Transverse colon (tissue), 4 donors: ENCODE measurements at places on chromosomes 13 and 19.

DNA sequence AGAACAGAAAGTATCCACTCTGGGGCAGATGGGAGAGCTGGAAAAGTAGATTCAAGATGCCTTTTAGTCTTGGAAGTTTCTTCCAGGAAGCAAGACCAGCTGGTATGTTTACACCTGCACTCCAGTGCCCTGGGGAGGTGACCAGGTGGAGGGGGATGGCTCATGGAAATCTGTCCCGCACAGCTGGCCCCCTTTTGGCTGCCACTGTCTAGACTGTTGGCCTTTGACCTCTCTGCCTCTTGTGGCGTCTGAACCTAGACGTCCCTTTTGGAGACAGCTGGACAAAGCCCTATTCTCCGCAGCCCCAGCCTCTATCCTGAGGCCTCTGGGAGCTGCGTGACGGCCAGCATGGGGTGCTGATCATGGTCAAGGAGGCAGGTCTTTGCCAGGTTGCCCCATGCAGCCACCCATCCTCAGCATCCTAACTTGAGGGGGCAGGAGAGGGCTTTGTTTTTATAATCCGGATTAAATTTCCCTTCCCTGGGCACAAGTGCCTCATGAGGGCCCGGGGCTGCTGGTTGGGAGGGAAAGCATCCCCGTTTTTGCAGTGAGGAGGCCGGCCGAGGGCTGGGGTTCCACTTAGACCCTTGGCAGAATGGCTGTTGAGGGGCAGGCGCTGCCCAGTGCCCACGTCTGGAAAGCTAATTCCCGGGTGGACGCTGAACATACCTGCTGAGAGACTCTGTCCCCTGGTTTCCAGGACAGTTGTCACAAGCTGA, 17.3 kb upstream of the GDF15 start:
- DNase-seq: no peak

- DNase-seq: no peak
Observed at GRCh38 chr13:64817691-64818090, 2412.4 kb downstream of the PCDH9 start.

GRCh38 chr13:77807431-77808135, 110.1 kb downstream of the SLAIN1 start:
- DNase-seq: no peak

GRCh38 chr19:24141612-24142011, 54.6 kb downstream of the ZNF254 start:
- DNase-seq: no peak

- no peak for DNase-seq
Observed at GRCh38 chr19:5045956-5046338, 77.0 kb downstream of the KDM4B start.

DNA sequence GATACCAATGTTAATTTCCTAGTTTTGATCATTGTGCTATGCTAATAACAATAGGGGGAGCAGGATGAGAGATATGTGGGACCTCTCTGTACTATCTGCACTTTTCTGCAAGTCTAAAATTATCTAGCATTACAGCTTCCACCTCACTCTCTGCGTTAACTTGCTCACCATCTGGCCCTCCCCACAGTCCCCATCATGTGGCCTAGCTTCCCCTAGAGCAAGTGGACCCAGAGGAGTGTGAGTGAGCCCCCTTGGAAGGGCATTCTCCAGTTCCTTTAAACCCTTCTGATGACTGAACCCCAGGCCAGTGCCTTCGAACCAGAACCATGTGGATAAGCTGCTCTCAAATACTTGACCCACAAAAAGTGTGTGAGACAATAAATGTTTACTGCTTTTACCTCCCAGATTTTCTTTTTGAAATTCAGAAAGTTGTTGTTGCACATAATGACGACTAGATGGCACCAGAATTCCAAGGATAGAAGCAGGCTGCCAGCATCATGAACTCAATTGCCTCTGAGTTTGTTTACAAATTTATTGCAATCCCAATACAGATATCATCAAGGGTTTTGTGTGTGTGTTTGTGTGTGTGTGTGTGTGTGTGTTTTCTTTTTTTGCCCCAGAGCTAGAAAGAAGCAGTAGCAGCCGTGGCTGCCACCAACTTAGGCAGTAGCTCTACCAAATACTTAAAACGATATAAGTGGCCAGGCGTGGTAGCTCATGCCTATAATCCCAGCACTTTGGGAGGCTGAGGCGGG, 49.0 kb upstream of the ZNF780A start:
- no peak for DNase-seq

GRCh38 chr19:49830766-49831165, 12.7 kb downstream of the MED25 start:
- no peak for DNase-seq

GRCh38 chr13:79384022-79384610, 21.9 kb downstream of the RBM26 start:
- DNase-seq: peak; percentile 28

DNA sequence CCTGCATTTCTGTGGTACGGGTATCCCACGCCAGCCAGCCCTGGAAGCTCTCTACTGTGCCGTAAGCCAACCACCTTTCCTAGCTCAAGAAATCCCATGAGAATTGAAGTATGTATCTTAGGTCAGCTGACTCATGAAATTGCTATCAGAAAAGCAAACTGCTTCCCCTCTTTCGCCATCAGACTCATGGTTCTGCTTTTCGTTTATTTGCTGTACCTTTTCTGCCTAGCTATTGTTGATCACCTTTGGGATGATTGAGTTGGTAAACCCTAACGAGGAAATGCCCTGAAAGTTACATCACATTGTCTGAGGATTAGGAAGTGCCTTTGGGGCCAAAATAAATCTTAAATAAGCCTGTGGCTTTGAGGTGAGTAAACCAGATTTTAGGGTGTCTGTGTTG, at the start of gene ADGRE3:
TSS of gene ADGRE3 (minus strand) at position 81 of the 400 bp plus-strand sequence. CDS start at position 7, 74 bp downstream.
- no peak for DNase-seq

DNA sequence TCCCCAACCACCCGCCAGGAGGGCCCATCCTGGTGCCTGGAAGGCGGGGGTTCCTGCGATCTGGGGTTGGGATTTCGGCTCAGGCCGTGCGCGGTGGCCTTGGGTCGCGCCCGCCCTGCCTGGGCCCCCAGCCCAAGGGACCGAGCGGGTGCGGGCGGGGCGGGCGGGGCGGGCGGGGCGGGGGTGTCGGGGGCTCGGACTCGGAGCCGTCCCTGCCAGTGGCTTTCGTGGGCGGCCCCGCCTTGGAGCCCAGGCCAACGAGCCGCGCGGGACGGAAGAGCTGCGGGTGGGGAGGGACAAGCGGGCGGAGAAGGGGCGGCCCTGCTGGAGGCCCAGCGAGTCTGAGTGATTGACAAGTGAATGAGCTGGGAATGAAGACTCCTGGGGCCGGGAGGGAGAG, 24.6 kb upstream of the ZNF729 start:
- DNase-seq: no peak

- no peak for DNase-seq
Observed at GRCh38 chr13:75512253-75512652, 25.4 kb downstream of the COMMD6 start.
